ENCODE measurements at places on chromosomes 1 and 21.

DNA sequence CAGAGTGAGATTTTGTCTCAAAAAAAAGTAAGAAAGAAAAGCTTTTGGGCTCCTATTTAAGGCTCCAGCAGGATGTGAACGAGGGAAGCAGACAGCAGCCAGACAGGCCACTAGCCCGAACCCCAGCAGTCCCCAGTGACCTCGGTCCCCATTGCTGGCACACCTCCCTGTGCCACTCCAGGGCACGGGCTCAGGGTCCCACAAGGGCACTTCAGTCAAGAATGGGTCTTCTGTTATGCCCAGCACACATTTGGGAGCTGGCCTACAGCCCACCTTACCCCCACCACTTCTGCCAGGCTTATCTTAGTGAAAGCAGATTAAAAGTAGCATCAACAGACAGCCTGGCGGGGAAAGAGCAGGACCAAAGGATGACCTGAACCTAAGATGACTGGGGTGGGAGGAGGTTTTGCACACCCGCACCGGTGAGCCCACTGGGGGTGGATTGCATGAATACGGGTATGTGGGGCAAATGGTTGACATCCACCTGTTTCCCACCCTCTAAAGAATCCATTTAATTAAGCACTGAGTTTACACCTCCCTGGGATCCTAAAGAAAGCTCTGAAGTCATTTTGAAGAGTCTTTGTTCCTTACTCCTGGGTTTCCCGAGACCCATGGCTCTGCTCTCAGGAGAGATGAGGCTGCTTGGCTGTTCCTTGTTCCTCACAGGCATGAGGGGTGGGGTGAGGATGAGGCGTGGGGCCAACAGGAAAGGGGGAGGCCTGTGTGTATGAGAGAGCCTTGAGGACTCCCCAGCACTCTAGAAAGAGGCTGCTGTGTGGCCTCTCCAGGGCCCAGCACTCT is 4.7 kb downstream of the CHI3L1 start:
- DNase-seq: no peak

GRCh38 chr1:76267631-76268030 is 193.1 kb downstream of the ST6GALNAC3 start:
- DNase-seq: no peak

GRCh38 chr1:67459068-67459467 is 28.9 kb upstream of the SERBP1 start:
- DNase-seq: no peak

GRCh38 chr1:232403017-232403714 is 226.8 kb downstream of the SIPA1L2 start:
- DNase-seq: no peak

GRCh38 chr1:8421721-8422120 is 103.8 kb downstream of the SLC45A1 start:
- no peak for DNase-seq

DNA sequence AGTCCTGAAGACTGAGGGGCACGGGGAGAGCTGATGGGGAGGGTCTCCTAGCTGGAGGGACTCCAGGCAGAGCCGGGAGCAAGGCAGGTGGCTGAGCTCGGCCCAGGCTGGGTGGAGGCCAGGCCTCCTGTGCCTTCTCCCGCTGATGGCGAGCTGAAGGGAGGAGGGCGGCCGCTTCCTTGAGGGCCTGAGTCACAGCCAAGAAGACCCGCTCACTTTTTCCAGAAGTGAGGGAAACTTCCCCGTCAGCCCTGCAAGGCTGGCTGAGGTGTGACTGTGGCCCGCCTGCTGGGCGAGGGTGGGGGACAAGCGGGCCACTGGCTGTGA is 1.7 kb upstream of the VWA1 start:
- peak; percentile 69 for DNase-seq

DNA sequence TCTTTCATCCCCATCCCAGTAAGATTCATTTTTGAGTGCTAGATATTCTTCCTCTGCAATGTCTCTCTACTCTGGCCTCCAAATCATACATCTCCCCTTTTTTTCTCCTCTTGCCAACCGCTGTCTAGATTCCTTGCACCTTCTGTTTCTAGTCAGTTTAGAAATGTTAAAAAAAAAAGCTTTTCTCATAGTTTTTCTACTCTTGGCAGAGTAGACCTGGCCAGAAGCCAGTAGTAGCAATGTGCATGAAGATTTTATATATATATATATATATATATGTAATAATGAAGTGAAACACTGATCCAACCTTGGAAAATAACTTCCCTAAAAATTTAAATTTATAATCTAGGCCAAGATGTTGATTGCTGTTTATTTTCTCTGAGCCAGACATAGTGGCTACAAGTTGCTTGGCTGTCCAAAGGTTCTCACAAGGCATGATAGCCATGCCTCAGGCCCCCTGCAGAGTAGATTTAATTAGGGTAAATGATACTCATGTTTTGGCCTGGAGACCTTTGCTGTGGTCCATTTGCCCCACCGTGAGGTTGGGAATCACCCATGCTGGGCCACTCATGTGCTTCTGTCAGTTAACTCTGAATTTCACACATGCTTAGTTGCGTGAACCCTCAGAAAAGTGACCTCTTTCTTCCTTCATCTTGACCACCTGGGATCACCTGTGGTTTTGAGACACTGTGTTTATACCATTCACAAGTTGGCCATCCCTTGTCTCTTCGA is 103.4 kb upstream of the KCNE2 start:
- DNase-seq: no peak

DNA sequence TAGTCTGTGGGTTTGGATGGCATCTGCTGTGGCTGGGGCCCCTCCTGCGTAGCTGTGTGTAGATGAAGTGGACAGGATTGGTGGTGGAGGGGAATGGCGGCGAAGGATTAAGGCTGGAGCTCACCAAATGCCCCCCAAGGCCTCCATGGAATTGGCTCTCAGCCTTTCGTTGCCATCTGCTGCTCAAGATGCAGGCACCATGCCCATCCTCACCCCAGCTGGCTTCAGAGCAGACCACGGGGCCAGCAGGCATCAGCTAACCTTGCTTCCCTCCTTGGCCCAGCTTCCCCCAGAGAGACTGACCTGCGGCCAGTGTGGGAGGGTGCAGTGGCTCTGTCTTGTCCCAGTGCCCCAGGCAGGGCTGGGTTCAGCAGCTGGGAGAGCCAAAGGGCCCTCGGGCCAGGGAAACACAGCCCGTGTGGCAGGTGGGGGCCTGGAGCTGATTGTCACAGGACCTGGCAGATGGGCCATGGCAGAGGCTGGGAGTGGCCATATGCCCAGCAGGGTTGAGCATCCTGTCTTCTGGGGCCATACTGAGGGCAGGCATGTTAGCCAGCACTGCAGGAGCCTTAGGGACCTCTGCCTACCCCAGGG is 66.8 kb upstream of the ACTL8 start:
- DNase-seq: no peak

- DNase-seq: no peak
Measured at GRCh38 chr1:97013941-97014340, 292.4 kb downstream of the PTBP2 start.

DNA sequence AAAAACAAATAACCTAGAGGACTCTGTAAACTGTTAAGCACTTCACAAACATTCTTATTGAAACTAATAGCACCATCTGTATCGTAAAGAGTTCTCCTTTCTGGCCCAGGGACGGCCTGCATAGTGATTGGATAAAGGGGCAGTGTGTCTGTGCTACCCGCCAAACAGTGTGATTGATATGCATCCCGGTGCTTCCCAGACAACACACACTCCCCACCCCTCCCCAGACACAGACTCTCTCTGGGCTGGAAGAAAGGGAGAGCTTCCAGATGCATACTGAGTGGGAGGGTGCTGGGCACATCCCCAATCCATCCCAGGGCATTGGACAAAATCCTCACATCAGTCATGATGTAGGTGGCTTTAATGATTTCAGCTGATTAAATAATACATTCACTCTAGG is 3.7 kb downstream of the HSD11B1 start:
- DNase-seq: no peak

DNA sequence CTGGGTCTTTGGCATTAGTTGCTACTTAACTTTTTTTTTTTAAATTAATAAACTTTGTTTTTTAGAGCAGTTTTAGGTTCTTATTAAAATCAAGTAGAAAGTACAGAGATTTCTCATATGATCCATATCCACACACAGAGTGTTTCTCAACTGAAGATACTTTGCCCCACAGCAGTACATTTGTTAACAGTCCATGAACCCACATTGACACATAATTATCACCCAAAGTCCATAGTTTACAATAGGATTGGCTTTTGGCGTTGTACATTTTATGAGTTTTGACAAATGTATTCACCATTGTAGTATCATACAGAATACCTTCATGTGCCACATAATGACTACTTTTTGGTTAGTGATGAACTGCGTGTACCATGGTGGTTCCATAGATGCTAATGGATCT is 106.8 kb downstream of the ADGRL2 start:
- DNase-seq: no peak

DNA sequence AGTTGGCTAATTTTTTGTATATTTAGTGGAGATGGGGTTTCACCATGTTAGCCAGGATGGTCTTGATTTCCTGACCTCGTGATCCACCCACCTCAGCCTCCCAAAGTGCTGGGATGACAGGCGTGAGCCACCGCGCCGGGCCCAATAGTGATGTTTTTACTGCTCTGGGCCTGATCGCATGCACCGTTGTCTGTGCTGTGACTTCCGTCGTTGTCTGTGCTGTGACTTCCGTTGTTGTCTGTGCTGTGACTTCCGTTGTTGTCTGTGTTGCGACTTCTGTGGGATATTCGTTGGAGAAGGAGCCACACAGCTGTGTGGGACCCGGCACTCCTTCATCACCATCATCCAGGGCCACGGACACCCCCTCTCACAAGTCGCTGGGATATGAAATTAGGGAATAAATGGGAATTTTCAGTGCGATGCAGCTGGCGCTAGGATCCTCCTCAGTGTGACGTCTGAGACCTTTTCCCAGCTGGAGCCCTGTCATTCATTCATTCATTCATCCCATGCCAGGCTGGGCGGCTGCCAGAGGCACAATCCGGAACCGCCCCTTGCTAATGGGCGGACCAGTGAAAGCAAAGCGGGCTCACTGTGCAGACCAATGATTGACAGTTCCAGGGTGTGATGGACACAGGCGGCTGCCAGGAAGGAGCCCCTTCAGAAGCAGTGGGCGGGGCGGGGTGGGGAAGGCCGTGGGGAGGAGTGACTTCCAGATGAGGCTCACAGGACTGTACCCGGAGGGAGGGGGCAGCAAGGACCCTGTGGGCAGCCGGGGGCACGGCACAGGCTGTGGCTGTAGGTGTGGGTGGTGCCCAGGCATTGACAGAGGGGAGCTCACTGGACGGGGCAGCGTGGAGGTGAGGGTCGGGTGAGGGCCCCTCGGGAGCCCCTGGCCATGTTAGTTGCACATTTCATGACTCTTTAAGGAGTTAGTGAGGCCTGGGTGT is 48.9 kb downstream of the PRKCZ start:
- DNase-seq: no peak

DNA sequence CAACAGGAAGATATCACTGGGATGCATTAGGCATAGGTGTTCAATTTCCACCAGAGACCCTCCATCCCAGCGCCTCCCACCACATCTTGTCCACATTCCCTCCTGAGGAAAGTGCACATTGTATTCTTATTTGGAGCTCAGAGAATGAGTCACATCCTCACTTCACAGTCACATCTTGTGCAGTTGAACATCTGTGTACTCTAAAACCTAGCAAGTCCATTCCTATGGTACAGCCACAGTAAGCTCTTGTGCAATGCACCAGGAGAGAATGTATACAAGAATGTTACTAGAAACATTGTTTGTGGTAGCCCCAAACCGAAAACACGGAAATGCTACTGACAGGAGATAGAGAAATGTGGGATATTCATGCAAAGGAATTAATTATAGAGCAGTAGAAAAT is 1.6 kb upstream of the KDF1 start:
- no peak for DNase-seq

- DNase-seq: no peak
Measured at GRCh38 chr21:37695111-37695510, 221.1 kb downstream of the KCNJ6 start.

DNA sequence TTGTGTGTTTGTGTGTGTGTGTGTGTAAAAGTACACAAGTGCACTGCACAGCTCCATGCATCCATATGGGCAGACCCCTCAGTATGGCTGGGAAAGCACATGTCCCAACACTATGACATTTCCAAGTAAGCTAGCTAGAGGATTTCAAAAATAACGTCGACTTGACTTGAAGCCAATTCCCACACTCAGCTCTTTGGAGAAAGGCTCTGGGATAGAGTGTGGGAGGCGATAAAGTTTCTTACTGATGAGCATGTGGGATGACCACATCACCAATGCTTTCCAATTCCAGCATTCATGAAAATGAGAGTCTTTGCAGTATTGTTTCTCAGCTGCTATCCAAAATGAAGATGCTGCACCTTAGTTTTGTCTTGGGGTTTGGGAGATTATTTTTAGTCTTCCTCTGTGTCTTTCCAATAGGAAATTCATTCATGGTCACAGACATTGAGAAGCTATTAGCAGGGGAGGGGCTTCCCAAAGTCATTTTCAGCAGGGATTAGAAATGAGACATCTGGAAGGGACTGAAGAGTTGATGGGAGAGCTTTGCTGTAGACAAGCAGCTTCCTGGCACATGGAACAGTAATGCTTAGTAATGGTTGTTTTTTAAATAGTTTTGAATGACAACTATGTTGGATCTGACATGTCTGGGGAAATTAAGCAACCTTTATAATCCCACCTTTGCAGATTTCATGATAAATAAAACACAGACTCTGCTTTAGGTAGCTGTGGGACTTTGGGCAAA is 143.5 kb downstream of the ASTN1 start:
- no peak for DNase-seq

DNA sequence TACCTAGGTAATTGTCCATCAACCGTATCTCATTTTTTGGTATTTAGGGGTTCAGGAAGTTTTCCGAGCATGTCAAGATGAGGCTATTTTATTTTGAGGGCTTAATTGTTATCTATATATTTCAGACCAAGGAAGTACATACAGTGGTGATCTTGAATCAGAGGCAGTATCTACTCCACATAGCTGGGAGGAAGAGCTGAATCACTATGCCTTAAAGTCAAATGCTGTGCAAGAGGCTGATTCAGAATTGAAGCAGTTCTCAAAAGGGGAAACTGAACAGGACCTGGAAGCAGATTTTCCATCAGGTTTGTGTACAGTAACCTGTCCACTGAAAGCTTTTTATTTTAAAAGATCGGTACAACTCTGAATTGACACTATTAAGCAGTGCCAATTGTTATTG is 130.2 kb downstream of the ZMYM4 start:
- DNase-seq: no peak

- DNase-seq: no peak
Measured at GRCh38 chr1:165635823-165636222, 4.8 kb downstream of the MGST3 start.

GRCh38 chr1:31785020-31785946 is 21.1 kb upstream of the ADGRB2 start:
- DNase-seq: no peak

GRCh38 chr1:40595623-40596022 is 64.2 kb downstream of the ZNF684 start:
- no peak for DNase-seq

- DNase-seq: no peak
Measured at GRCh38 chr1:230350208-230350921, 75.8 kb downstream of the PGBD5 start.
